Kidney tubule cell (primary cell): ENCODE measurements at places on chromosomes 5 and 9.

DNA sequence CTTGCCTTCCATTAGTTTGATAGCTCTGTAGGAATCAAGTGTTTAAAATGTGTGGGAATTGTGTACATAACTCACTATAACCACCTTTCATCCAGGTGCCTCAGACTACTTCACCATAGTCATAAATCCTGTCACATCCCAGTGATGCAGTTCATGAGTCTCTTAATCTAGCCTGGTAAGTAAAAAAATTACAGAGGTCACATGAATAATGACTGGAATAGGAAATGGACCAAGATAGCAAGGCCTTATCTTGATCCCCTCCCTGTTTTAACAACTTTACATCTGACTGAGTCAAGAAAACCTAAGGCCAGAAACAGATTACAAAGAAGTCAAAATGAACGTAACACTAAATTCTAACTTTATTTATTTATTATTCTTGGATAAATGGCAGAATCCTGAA, 1.5 kb upstream of the RNF145 start:
- DNase-seq = no peak

GRCh38 chr5:151088986-151089385, 8.2 kb upstream of the TNIP1 start:
- no peak for DNase-seq

DNA sequence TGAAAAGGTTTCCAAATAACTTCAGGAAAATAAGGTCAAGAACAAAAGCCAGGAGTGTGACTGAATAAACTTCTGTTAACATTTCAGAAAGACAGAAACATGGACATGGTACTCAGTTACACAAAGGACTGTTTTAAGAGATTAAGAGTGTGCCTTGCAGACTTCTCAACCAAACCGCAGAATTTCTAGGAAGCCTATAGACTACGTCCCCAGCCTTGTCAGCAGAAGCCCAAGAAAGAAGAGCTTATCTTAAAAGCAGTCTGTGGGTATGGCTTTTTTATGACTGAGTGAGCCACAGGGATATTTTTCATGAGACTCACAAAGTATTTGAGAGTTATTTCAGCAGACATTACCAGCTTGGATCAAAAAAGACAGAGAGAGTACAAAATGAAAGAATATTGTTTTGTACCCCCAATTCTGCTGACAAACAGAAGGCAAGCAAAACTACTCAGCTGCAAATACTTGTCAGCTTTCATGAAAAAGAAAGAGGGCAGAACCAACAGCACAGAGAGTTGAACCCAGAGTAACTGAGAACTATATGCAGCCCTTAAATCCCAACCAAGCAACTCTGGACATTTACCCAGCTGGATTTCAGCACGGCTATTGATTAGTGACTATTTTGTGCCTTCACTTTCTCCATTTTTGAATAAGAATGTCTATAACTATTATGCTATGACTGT, 711.0 kb upstream of the CTNND2 start:
- DNase-seq = no peak

DNA sequence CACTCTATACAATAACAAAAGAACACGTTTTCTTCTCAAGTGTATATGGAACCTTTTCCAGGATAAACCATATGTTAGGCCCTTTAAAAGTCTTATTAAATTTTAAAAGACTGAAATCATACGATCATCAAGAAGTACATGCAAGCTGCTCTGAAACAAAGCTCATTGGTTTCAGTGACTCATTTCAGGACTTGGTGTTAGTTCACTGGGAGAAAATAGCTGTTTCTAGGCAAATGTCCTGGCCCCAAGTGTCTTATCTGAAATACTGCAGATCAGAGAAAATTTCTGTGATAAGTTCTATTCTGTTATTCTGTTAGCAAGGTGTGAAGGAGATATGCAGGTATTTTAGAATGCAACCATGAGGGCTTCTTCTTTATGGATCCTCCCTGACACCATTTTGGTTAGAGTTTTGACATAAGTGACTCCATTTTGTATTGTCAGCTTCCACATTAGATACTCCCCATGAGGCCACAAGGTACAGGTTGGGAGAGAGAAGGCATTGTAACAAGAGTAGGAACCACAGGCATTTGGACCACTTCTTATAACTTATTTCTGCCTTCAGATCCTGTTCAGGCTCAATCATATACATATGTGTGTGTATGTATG, 7.5 kb upstream of the CCDC180 start:
- DNase-seq = no peak

GRCh38 chr5:68273717-68274409, 58.3 kb downstream of the PIK3R1 start:
- no peak for DNase-seq

DNA sequence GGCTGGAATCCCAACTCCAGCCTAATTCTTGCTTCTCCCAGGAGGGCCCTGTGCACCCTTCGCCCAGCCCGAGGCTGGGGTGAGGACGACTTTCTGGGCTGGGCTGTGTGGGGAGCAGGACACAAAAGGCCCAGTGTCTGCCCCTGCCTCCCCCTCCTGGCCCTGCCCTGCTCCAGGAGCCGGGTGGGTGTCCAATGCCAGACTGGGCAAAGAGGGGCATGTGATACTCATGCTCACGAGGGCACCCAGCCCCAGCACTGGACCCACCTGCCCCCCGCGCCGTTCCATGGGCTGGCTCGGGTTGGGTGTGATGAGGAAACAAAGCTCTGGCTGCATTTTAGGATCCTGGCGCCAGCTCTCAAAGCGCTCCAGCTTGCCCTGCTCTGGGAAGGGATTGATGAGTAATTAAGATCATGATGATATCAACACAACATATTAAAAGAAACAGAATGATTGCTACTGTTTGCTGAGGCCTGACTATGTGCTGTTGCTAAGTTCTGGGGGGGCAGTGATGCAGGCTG, 30.7 kb downstream of the LHX2 start:
- no peak for DNase-seq

- DNase-seq = peak; percentile 58
These were observed 72.4 kb upstream of the TLX3 start for GRCh38 chr5:171236651-171237050.

DNA sequence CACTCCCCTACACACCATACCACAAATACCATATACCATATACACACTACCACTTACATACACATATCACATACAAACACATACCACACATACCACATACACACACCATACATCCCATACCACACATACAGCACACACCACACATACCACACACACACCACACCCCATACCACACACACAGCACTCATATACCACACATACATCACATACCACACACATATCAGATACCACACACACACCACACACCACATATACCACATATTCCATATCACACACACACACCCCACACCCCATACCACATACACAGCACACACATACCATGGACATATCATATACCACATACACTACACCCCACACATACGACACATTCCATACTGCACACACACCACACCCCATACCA, 276.6 kb downstream of the GADD45G start:
- DNase-seq = no peak

- no peak for DNase-seq
These were observed 24.9 kb downstream of the RGMB start for GRCh38 chr5:98798371-98798770.

DNA sequence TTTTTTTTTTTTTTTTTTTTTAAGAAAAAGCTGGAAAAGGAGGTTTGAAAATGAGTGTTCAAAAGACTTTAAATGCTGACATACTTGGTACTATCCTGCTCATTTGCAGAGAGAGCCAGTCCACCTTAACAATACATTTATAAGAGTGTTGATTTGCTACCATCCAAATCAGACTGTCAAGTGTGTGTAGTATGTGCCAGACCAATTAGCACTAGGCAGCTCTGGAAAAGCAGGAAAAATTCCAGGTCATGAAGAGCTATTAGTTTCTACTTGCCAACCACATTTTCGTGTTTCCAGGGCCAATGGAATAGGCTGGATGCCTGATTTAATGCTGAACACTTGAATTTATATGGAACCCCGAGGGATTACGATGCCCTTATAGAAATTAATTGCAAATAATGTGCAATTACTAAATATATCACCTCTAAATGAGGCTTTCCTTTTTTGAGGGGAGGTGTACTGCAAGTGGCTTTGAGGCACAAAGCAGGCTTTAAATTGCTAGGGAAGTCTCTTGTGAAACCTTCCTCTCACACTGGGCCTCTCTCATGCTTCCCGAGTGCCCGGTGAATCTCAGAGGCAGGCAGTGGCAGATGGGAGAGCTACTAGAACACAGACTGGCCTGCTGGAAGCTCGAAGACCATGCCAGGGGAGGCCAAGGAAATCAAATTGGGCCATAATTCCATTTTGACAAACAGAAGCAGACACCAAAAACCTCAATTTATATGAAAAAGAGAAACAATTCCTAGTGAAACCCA, 178.7 kb downstream of the PPP2R2B start:
- no peak for DNase-seq

DNA sequence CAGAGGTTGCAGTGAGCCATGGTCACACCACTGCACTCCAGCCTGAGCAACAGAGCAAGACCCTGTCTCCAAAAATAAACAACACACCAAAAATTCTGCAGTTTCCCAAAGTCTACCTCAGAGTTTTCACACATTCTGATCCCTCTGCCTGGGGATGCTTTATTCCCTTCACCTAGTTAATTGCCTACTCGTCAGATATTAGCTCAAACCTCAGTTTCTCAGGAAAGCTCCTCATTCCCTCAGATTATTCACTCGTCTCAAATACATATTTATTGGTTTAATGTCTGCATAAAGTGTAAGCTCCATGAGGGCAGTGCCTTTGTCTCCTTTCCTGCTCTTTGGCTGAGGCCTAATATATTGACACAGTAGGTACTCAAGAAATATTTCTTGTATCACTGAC, 2.5 kb upstream of the MATR3 start:
- DNase-seq = no peak

DNA sequence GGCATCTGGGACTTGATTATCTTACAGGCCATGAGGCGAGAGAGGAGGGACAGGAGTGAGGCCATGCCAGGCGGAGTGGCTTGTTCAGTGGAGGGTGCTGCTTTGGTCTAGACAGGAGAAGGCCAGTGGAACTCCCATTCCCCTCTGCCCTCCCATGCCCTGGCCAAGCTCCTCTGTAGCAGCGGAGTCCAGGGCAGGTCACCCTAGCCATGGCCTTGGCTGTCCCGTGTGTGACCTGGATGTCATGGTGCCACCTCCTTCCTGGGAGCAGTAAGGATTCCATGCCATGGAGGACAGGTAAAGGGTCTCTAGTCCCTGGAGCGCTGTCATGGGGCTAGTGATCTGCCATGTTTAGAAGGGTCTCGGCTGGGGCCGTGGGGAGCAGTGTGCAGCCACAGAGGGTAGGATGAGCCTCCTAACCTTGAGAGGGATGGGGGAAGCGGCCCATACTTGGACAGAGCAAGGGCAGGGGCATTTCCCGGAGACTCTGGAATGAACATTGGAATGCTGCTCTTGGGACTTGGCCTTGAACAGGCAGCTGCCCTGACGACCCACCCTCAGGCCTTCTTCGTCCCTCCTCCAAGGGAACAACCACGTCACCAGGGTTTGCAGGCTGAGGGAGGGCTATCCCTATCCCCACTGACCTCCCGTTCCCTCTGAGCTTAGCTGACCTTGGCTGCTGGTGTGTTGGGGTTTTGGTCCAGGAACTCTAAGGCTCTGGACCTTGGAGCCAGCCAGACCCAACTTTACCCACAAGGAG, 100.4 kb downstream of the DAB2IP start:
- no peak for DNase-seq

GRCh38 chr5:74319076-74319475, 321.5 kb downstream of the ENC1 start:
- peak; percentile 80 for DNase-seq

- DNase-seq = no peak
These were observed 116.7 kb downstream of the ROR2 start for GRCh38 chr9:91833096-91833877.
